Posterior cingulate gyrus (tissue), 11 donors: ENCODE measurements at places on chromosomes 3 and 15.

DNA sequence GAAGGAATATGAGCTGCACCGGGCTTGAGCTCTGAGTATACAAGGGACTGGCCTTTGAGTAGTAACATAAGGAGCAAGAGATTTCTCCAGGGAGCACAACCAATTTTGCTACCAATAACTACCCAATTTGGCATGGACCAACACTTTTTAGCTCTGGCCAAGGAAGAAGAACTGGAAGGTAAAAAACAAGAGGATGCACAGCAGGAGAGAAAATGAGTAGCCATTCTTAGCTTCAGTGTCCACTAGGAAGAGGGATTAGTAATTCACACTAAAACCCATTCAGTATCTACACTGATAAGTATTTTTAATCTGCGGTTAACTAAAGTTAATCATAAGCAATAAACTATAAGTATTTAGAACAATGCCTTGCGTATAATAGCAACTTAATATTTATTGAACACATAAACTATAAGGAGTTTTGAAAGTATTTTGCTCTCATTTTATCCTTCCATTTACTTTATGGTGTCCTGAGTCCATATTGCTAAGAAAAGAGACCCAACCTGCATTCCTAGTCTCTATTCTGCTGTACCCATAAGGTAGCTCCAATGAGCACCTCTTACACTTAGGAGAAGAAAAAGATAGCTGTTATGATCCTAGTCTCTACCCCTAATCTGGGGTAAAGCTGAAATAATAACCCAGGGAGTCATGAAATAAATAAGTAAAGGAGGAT lies 268.9 kb downstream of the IGSF11 start:
- DNase-seq = no peak

- no peak for DNase-seq
Observed at GRCh38 chr3:161265916-161266571, 44.9 kb downstream of the NMD3 start.

DNA sequence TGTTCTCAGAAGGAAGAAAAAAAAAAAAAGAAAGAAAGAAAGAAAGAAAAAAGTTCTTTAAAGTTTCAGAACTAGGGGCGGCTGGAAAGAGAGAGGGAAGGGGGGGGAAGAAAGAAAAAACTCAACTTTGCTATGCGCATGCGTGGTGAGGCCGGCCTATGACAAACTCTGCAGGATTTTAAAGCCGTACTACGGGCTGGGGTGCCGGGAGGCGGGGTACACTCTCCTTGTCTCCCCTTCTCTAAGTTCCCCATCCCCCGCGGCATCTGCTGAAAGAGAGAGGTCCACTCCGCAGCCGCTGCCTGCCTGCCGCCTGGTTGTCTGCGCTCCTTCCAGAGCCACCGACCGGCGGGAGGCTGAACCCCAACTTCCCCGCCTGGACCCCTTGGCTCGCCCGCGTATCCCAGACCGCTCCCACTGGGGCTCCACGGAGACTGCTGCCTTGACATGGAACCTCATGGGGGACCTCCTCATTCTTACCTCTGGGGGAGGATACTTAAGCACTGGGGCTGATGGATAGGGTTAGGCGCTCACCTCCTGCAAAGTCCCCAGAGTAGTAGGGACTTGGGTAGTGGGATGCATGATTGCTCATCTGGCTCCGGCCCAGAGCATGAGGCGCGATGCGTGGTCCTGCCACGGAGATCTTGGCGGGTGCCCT lies 1.4 kb upstream of the WNT5A start:
- DNase-seq = peak; percentile 77

- no peak for DNase-seq
Observed at GRCh38 chr3:194570235-194570634, 63.0 kb downstream of the TMEM44 start.

- DNase-seq = no peak
Observed at GRCh38 chr15:29289173-29289572, 19.6 kb upstream of the NSMCE3 start.

GRCh38 chr15:82398785-82399184 lies 30.8 kb upstream of the GOLGA6L9 start:
- no peak for DNase-seq

- DNase-seq = no peak
Observed at GRCh38 chr3:25768851-25769250, 14.4 kb downstream of the NGLY1 start.

- DNase-seq = peak; percentile 57
Observed at GRCh38 chr15:69297642-69298353, 914 bp upstream of the PAQR5 start.

DNA sequence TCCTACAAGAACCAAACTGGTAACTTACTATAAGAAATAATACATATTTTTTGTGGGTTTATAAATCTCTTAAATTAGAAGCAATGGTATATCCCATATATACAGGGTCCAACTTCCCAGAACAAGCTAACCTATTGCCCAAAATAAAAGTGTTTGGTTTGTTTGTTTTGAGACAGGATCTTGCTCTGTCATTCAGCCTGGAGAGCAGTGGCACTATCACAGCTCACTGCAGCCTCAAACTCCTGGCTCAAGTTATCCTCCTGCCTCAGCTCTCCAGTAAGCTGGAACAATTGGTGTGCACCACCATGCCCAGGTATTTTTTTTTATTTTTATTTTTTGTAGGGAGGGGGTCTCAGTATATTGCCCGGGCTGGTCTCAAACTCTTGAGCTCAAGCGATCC lies 135.4 kb downstream of the TFDP2 start:
- no peak for DNase-seq

GRCh38 chr3:12659316-12660015 lies 4.5 kb downstream of the RAF1 start:
- DNase-seq = no peak

- no peak for DNase-seq
Observed at GRCh38 chr3:193391902-193392301, 13.3 kb upstream of the ATP13A5 start.

- no peak for DNase-seq
Observed at GRCh38 chr3:36786921-36787890, 22.9 kb upstream of the DCLK3 start.

GRCh38 chr3:50341537-50341936 lies 901 bp upstream of the RASSF1 start:
- no peak for DNase-seq

GRCh38 chr3:16090024-16090423 lies 84.5 kb upstream of the GALNT15 start:
- DNase-seq = no peak

DNA sequence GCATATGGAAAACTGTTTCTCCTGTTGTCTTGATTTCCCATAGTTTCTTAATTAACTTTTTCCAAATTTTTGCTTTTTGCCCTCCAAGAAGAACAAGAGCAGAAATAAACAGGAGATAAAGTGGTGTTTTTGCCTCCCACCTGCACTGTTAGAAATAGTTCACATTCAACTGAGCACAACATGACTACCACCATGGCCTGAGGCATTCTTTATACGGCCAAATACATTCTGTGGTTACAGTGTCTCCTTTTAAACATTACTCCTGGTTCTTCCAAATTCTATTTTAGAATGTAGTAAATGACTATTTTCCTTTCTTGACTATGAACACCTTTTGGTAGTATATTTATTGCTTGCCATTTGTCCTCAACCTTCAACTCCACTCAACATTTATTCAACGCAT lies 98.5 kb downstream of the LARS2 start:
- DNase-seq = no peak
